NCI-H510A treated with DMSO at 0.1 percent for 48 hours (cell line): ENCODE measurements at places on chromosomes 13 and 19.

GRCh38 chr13:31982540-31982939 is 49.0 kb upstream of the FRY start:
- DNase-seq, result peak; percentile 60

- DNase-seq, result no peak
Observed at GRCh38 chr13:21739771-21740170, 68.9 kb downstream of the FGF9 start.

DNA sequence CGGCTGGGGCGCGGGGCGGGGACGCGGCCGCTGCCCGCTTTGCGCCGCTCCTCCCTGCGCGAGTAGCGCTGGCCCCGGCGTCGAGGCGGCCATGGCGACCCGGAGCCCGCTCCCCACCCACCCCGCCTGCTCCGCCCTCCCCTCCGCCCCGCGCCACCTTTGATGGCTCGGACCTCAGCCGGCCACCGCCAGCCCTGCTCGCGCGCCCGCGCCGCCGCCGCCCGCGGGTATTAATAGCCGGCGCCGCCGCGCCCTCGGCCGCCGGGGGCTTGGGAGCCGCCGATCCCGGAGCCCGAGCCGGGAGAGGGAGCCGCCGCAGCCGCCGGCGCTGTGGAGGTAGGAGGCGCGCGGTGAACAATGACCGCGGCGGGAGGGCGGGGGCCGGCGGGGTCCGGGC is 261 bp downstream of the FARP1 start:
- DNase-seq, result no peak

- no peak for DNase-seq
Observed at GRCh38 chr19:58477871-58478270, 1.7 kb downstream of the ZNF446 start.

- no peak for DNase-seq
Observed at GRCh38 chr13:81207231-81207630, 866.3 kb upstream of the SPRY2 start.

DNA sequence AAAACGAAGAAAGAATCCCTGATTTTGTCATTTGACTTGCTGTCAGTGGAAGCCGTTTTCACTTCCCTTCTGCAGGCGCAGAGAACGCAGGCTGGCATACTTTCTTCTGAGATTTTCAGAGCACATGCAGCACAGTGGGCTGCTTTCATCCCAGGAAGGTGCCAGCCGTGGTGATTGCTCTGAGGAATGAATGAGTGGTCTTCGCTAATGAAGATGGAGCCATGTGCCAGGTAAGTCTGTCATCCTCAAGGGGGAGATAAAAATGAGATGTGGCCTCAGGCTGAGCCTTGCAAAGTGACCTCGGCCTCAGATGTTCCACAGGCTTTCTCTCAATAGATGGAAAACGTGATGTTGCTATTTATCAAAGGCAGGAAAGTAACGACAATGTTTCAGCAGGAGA is 94.6 kb upstream of the FARP1 start:
- no peak for DNase-seq

- DNase-seq, result no peak
Observed at GRCh38 chr19:15421721-15422260, 3.0 kb upstream of the AKAP8L start.

DNA sequence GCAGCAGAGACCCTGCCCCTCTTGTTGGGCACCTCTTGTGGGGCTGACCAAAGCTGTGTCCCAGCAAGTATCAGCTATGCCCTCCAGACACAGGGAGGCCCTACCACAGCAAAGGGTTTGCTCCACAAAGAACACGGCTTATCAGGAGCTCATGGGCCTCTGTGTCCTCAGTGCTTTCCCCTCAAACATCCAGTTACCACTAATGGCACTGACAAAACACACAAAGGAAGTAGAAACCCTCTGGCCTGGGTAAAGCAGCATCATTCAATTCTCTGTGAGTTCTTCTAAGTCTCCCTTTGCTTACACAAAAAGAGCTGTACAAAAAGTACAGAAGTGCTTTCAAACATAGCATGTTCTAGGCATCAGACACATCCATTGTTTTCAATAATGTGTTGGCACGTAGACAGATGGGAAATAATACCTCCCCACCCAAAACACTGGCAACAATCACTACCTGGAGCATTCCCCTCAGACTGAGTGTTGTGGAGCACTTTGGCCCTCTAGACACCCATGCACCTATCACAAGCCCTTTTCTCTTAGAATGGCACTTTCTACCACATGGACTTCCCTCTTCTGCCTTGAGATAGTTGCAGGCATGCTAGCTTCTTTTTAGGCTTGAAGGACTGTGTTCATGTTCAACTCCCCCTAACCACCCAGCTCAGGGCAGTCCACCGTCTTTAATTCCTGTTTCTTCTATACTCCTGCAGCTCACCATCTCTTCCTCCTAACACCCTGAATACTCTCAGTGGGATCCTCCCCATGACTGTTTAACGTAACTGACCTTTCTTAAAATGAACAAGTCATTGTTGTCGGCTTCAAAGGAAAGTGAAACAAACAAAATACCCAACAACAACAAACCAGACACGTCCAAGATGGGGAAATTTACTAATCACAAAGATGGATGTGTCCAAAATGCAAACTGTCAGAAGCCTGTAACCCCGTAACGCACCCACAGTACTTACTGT is 43.5 kb downstream of the ATP7B start:
- DNase-seq, result no peak

- DNase-seq, result no peak
Observed at GRCh38 chr13:20264271-20265018, 32.3 kb upstream of the GJB6 start.

DNA sequence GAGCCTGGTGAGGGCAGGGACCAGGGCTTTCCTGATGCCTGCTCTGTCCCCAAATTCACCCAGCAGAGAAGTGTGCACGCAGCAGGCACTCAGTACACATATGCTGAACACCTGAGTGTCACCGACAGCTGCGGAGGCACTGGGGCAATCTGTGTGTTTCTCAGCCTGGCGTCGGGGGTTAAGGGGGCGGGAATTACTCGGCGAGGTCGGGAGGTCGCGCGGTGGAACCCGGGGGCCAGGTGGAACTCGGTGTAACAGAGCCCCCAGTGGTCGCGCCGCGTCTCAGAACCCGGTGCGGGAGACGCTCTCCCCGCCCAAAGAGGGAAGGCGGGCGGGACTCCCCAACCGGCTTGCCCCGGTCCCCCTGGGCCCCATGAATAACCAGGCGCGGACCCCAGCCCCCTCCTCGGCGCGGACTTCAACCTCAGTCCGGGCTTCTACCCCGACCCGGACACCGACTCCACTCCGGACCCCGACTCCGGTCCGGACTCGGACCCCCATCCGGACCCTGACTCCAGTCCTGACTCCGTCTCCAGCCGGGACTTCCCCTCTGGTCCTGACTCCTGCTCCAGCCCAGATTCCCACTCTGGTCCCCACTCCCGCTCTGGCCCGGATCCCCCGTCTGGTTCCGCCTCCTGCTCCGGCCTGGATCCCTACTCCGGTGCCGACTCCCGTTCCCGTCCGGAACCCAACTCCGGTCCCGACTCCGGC is at the start of gene SELENOV:
Gene SELENOV, plus strand, starts transcription at position 300 of the 711 bp plus-strand sequence. Its CDS starts 74 bp downstream, at position 374.
- DNase-seq, result no peak

DNA sequence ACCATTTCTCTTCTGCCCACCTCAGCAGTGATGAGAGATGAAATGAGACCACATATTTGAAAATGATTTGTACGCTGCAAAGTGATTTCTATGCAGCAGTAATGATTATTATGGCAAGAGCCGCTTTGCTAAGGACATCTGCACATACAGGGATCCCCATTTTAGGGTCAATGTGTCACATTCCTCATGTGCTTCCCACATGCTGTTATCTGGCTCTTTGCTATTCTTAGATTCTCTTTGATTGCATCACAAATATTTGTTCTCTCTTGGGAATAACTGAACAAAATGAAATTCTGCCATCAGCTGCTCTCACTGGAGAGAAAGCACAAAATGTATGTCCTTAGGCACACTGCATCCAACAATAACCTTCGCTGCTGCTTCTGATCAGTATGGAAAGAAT is 209.5 kb upstream of the IPO5 start:
- no peak for DNase-seq

DNA sequence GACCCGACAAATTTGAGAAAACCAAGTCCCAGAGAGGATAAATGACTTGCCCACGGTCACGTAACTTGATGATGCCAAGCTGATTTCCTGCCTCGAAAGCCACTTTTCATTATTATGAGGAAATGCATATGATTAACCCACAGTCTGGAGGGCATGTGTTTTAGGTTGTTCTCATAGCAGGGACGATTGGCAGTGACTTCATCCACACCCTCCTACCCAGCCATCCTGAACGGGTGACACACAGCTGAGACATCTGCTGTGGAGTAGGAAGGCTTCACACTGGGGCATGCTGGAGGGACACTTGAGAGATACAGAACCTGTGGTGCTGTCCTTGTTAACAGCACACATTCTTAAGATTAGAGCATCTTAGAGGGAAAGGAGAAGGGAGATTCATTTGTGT is 65.4 kb upstream of the WDFY2 start:
- no peak for DNase-seq

DNA sequence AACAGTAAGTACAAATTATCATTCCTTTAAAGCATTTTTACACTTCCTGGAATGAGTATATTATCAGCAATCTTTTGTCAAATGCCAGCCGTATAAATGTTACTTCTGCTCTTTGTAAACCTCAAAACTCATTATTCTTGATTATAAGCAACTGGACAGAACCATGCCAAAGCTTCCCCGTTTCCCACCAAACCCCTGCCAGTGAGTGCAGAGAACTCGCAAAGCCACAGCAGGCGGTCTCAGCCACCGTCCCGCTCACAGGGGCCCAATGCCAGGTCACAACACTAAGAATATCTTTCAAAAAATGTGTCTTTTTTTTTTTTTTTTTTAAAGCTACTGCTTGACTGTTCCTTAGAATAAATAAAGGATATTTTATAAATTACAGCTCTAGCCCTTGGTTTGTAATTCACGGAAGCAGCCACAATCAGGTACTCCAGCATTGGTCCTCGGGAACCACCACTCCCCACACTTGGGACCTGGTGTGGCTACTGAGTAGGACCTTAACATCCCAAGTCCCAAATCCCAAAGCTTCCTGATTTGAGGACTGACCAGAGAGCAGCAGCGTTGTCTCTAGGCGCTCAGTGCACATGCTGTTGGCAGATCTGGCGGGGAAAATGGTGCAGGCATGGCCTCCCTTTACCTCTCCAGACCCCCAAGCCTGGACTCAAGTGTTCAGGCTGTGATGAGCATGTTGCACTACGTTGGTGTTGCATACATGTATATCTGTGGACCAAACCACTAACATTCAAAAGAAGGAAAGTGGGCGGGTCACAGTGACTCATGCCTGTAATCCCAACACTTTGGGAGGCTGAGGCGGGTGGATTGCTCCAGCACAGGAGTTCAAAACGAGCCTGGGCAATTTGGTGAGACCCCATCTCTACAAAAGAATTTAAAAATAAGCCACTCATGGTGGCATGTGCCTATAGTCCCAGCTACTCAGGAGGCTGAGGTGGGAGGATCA is 19.0 kb downstream of the KCTD15 start:
- no peak for DNase-seq

GRCh38 chr19:3457528-3458228 is 22.6 kb downstream of the SMIM24 start:
- no peak for DNase-seq

DNA sequence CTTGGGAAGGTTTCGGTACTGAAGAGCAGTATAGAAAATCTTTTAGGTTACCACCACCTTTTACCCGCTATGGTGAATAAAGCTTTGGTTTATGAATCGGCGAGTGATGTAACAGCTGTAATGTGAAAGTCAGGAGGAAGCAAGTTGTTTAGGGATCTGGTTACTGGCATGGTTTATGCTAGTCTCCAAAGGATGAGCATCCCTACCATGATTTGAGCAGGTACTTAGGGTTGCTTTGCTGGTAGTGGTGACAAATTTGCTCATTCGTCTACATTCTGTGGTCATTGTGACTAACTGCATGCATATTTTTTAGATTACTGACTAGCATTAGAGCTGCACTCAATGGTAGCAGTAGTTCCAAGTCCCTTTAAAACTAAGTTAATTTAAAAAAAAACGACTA is 104.1 kb downstream of the FRY start:
- no peak for DNase-seq

- no peak for DNase-seq
Observed at GRCh38 chr19:39507715-39508364, 7.1 kb upstream of the SELENOV start.

DNA sequence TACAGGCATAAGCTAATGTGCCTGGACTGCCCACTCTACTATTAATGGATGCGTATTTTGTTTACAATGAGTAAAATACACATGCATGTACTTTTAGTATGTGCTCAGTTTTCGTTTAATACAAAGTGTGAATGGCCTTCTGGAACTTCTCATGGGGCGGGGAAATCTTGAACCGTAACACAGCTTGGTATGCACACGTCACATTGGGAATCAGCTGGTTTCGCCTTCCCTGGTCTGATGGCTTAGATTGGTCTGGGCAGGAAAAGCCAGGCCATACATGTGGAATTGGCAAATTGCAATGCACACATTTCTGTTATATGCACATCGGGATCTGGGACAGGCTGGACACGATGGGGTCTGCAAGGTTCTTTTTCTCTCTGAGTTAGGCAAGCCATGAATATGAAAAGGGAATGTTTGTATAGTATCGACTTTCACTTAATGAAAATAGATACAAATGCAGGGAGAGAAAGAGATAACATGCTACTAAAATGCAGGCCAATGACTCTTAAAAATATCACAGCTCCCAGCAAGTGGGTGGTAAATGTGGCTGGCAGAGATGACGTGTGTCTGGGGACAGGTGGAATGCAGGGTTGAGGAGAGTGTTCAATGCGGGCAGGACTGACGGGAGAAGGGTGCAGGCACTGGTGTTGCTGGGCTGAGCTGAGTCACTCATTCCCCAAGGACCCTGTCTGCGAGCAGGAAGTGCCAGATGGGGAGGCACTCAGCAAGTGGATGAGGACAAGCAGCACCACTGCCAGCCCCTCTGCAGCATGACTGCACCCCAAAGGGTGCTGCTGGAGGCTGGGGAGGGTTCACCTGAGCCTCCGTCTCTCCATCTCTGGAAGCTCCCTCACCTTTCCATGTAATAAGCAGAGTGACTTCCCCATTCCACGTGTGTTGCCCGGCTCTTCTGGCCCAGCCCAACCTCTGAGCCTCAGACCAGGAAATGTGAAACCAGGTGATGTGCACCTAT is 204.0 kb upstream of the GPR12 start:
- peak; percentile 21 for DNase-seq

GRCh38 chr13:108056278-108056677 is 159.1 kb downstream of the LIG4 start:
- DNase-seq, result no peak

DNA sequence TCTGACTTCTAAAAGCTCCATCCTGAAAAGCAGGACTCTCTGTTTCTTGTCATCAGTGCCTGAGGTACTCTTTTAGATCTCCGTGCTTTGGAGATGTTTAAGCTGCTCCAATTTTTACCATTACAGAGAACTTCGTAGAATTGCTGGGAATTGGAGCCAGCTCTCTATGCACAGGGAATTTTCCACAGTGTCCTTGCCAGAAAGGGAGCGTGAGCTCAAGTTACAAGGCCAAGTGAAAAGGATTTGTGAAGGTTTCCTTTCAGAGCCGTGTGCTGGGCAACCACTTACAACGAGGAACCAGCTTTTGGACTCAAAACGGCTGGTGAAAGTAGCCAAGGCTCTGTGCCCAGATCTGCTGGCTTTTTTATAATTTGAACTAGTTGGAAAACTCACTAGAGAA is 82.6 kb downstream of the NUFIP1 start:
- no peak for DNase-seq

GRCh38 chr13:59363947-59364346 is 799.8 kb downstream of the DIAPH3 start:
- no peak for DNase-seq
